Stimulated activated CD8-positive, alpha-beta memory T cell treated with anti-CD3 and anti-CD28 coated beads, Interleukin-4, amount 100 ng/mL, for 24 hours (primary cell): ENCODE measurements at places on chromosomes 12 and 14.

DNA sequence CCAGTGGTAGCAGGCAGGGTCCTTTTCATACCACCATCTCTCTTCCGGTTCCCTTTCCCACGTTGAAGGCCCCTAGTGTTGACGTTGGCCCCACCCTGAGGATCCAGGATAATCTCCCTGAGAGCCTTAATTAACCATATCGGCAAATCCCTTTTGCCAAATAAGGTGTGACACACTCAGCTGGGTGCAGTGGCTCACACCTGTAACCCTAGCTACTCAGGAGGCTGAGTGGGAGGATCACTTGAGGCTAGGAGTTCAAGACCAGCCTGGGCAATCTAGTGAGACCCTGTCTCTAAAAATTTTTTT, 2.8 kb upstream of the TMEM119 start:
- DNase-seq = no peak

GRCh38 chr14:78153064-78153341, 17.2 kb upstream of the NRXN3 start:
- DNase-seq = no peak

DNA sequence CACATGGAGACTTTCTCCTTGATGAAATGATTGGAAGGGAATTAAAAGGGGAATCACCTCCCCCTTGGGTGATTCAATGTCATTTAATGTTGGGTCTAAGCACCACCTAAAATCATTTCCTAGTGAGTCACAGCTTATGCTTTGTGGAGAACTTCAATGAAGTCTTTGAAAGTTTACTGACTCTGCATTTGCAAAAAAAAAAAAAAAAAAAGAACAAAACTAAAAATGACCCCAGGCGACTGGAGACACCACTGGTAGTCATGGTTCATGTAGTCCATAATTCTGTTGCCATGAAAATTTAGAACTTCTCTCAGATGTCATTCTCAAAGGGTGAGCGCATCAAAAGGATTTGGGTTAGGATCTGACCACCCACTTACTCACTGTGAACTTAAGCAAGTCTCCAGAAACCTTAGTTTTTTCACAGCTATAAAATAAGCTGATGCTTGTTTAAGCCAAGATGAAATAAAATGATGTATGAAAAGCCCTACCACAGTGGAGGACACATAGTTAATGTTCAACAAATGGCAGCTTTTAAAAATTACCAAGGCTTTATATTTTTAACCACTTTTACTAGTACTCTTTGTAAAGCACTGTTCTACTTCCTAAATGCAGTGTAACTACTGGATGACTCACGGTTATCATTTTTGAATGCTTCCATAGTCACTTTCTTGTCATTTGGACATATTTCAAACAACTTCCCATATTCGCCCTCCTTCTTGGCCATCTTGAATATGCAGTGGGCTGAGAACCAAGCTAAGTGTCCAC, 18.1 kb upstream of the KSR2 start:
- no peak for DNase-seq

- DNase-seq = peak; percentile 71
Observed at GRCh38 chr12:47832263-47832933, 12.7 kb upstream of the HDAC7 start.

DNA sequence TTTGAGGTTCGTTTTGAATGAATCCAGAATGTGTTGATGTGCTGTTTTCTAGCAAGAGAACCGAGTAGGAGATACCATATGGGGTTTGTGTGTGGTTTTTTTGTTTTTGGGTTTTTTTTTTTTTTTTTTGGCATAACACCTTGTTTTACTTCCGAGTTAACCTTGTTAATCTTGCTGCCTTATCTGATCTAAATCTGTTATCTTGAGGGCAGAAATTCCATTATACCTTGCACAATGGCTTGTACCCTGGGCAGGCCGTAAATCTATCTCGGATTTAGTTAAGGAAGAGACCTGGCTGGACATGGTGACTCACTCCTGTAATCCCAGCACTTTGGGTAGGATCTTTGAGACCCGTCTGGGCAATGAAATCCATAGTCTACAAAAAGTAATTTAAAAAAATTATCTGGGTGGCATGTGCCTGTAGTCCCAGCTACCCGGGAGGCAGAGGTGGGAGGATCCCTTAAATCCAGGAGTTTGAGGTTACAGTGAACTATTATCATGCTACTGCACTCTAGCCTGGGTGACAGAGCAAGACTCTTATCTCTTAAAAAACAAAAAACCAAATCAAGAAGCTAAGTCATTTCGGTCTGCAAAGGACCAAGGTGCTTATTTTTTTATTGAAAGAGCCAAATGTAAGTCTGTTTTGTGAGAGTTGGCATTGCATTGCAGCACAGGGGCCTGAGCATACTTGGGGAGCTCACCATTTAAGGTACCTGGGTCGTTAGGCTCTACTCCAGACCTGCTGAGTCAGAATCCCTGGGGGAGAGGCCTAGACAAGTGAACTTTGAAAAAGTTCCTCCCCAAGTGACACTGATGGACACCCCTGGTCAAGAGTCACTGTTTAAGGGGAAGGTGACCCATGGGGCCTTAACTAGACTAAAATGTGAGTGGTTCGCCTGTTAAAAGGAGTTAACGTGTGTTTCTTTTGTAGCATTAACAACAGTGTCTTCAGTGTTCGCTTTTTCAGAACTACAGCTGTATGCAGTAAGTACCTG, 6.7 kb downstream of the DLST start:
- DNase-seq = no peak

GRCh38 chr12:54229624-54230212, 40.9 kb upstream of the SMUG1 start:
- DNase-seq = no peak

GRCh38 chr12:55771736-55772135, 28.8 kb downstream of the GDF11 start:
- no peak for DNase-seq

DNA sequence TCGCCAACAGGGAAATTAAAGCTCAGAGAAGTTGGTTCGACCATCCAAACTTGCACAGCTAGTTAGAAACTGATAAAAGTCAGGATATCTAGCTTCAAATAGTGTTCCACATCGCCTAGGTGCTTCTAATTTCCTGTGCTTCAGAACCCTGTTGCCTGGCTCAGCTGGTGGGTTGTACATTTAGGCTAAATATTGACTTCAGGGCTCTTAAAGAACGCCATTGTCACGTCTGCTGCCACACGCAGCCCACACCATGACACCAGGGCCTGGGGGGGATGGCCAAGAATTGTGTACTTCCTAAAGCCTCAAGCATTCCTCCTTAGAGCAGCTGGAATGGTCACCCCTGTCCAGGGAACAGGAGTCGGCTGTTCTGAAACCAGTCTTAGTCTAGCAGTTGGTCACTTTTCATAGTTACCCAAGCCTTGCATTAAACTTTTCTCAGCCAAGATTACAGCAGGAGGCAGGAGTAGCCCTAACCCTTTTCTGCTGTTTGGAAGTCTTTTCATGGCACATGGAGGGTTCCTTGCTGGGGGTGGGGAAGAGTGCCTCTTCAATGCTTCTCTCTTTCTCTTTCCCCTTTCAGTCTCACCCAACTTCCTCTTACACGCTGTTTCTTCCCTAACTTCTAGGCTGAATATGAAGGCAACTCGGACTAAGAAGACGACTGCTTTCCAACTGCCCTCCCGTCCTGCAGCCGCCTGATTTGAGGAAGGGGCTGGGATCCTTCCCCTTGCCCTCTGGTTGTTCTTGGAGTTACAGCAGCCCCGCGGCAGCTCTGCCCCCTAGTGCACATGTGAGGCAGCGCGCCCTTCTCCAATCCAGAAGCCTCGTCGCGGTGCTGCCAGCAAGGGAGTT, 17.1 kb downstream of the FOS start:
- peak; percentile 66 for DNase-seq

- DNase-seq = no peak
Observed at GRCh38 chr12:66602483-66603143, 76.3 kb downstream of the GRIP1 start.

GRCh38 chr12:101527682-101528081, 52.5 kb downstream of the SPIC start:
- DNase-seq = no peak

GRCh38 chr12:95815632-95816212, 25.2 kb upstream of the NTN4 start:
- no peak for DNase-seq

- no peak for DNase-seq
Observed at GRCh38 chr12:3464561-3464960, 26.4 kb upstream of the PRMT8 start.

- no peak for DNase-seq
Observed at GRCh38 chr12:9685915-9686314, 16.4 kb downstream of the CLEC2D start.

DNA sequence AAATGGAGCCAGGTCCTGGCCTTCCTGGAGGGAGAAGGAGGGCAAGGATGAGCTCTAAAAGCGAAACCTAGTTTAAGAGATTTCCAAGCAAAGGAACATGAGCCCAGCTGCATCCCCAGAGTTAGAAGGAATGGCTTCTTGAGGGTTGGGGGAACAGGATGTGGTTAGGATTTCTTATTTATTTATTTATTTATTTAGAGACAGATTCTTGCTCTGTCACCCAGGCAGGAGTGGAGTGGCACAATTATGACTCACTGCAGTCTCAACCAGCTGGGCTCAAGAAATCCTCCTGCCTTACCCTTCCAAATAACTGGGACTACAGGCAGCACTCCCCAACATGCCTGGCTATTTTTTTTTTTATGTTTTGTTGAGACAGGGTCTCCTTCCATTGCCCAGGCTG, 25.3 kb upstream of the TMEM106C start:
- DNase-seq = no peak

GRCh38 chr14:67919259-67920032, 99.9 kb downstream of the RAD51B start:
- DNase-seq = no peak
